Psoas muscle (tissue), 8 donors: ENCODE measurements at places on chromosomes 2 and 18. TPM values are rescaled to one million over a fixed set of nuclear protein-coding genes. Genes with fewer than 3 reads are reported as not detected.

DNA sequence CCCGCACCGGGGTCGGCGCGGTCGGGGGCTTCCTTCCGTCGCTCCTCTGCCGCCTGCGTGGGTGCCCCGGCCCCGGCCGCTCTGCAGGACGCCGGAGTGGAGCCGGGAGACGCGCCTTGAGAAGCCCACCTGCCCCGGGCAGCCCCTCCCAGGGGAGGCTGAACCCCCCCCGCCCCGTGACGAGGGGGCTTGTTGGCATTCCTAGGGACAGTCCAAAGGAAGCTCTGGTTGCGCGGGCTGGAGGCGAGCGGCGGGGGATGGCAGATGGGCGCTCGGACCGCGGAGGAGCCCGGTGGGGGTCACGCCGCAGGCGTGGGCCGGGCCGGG is 133.5 kb upstream of the MGAT5 start:
- DNase-seq, result no peak

GRCh38 chr2:236503100-236503499 is 66.5 kb upstream of the ACKR3 start:
- no peak for DNase-seq

DNA sequence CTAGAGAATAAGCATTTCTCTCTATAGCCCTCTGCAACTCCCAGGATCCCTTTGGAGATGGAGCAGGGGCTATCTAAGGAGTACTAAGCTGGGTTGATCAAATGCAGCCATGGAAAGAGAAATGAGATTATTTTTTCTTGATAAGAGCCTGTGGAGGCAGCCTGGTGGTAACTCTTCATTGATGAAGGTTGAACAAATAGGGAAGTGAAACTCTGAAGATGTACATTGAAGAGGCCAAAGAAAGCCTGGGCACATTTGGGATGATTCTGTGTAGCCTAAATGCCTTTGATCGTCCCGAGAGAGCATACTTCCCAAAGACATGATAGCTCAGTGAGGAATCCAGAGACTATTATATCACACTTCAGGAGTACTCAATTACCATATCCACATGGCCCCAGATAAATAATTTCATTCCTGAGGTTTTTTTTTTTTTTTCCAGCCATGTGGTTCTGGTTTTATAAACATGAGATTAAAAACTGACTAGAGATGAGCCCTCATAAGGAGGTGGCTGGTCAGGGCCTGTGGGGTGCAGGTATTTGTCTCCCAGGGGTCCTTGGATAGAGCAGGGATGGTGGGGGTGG is 192.5 kb downstream of the TPGS2 start:
- no peak for DNase-seq

DNA sequence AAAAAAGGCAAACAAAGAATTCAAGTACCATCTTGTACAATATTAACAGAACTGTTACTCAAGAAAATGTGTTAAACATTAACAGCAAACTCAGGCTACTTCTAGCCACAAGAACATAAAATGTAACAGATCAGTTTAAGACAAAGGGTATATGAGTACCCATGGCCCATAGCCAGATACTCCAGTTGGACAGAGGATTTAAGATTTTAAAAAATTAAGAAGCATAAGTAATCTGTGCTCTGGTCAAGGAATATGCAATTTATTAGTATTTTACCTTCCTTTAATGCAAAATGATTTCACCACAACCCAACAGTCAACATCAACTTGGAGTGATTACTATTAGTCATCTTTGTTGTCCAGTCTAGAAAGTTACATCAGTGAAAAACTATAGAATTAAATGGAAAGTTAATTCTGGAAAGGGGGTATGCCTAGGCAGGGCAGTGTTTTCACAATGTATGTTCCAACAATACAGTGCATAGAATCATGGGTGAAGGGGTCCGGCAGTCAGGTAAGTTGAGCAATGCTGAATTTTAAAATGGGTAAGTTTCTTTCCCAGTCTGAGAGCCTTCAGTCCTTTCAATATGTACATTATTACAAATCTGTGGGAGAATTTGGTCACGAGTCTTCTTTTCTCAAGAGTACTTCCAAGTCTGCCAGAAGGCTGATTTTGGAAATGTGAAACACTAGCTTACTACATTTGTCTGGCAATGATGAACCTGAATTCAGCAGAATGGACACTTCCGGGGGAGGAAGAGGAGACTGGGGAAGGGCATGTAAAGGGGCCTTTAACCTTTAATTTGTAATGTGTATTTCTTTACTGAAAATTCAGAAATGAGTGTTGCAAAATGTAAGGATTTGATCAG is 34.5 kb downstream of the SFT2D3 start:
- DNase-seq, result no peak

GRCh38 chr2:26720322-26721114 is 28.0 kb downstream of the KCNK3 start:
- DNase-seq, result peak; percentile 76

DNA sequence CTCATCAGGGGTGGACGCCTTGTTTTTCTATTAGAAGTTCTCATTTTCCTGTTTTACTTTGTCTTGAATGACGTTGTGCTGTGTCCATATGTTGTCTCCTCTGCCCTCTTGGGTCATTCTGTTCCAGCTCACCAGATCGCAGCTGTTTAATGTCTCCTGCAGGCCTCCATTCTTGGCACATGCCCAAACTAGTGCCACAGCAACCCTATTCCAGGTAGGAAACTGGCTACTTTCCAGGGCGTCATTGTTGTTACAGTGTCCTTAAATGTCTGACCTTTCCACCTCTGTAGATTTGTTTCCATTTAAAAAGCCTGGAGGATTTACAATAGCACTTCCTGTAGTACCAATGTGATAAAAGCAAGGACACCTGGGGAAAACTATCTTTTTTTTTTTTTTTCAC is 500.7 kb downstream of the METTL4 start:
- no peak for DNase-seq

DNA sequence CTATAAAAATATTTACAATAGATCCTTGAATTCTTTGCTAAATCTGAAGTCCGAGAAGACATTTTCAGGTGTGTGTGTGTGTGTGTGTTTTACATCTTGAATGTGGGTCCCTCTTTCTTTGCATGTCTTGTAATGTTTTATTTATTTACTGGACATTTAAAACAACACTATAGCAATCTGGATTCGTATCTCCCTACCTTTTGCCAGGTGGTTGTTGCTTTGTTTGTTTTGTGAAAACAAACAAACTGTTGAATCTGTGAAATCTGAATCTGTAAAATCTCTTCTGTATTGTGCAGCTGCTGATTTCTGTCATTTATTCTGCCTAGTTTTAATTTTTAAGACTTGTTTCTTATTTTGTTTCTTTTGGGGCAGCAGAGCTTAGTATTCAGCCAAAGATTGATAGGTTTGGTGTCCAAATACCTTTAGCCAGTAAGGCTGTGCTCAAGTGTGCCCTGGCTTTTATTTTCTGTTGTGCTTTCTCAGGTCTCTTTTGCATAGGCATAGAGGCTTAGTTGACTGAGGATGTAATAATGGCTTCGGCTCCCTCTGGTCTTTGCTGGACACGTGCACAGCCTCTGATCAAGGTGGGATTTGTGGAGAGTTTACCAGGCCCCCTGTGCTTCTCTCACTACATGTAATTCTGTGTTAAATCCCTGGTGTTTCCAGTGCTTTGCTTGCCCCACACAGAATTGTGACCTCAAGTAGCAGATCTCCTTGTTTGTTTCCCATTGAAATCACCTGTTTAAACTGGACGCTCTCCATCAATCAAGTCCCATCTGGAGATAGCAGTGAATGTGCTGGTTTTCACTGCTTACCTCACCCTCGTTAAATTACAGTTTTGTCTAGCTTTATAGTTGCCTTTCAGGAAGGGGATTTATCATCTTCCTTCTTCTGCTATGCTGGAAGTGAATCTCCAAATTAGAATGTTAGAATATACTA is 71.1 kb downstream of the BIRC6 start:
- DNase-seq, result no peak

- no peak for DNase-seq
Measured at GRCh38 chr18:70293166-70293565, 4.3 kb downstream of the SOCS6 start.

- DNase-seq, result no peak
Measured at GRCh38 chr18:74897971-74898657, 300.4 kb downstream of the ZNF407 start.

DNA sequence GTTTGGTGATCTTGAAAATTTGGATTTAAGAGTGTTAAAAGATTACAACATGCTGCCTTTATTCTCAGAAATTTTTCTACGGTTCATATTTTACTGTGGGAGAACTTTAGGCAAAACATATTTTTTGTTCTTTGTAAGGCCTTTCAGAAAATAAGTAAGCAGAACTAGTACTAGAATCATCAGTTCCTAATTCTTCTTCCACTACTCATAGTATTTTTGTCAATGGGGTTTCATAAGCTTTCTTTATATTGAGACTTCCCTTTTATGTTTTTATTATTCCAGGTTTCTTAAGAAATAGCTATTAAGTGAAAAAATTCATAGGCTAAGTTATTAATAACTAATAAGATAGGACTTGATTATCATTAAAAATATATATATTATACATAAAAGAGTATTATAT is 12.4 kb downstream of the UGGT1 start:
- DNase-seq, result no peak

DNA sequence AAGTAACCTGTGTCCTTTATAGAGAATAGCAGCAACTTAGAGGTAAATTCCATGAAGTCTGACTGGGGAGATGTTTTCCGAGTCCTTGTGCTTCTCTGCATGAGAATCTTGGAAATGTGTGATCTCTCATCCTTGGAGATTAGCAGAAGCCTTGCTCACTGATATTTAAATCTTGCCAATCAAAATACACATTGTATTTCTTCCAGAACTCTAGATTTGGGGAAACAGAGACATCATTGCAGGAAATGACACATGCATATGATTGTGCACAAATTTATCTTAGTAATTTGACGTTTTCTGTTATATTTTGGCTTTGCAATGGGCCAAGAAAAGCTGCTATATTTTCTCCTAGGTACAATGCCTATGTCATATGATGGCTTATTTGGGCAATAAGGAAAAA is 182.6 kb downstream of the ZNF804A start:
- no peak for DNase-seq

GRCh38 chr2:96788442-96789244 is 27.4 kb upstream of the CNNM3 start:
- DNase-seq, result peak; percentile 89

- DNase-seq, result no peak
Measured at GRCh38 chr2:41736105-41736567, 311.7 kb upstream of the PKDCC start.

- no peak for DNase-seq
Measured at GRCh38 chr2:160223560-160223959, 23.5 kb upstream of the ITGB6 start.

DNA sequence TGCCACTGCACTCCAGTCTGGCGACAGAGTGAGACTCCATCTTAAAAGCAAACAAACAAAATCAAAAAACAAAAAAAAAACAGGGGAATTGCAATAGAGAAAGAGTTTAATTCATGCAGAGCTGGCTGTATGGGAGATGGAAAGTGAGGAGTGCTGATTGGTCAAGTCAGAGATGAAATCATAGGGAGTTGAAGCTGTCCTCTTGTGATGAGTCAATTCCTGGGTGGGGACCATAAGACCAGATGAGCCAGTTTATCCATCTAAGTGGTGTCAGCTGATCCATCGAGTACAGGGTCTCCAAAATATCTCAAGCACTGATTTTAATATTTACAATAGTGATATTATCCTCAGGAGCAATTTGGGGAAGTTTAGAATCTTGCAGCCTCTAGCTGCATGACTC is 45.3 kb downstream of the FRZB start:
- no peak for DNase-seq

- DNase-seq, result no peak
Measured at GRCh38 chr2:45409677-45410076, 201.4 kb downstream of the SRBD1 start.

DNA sequence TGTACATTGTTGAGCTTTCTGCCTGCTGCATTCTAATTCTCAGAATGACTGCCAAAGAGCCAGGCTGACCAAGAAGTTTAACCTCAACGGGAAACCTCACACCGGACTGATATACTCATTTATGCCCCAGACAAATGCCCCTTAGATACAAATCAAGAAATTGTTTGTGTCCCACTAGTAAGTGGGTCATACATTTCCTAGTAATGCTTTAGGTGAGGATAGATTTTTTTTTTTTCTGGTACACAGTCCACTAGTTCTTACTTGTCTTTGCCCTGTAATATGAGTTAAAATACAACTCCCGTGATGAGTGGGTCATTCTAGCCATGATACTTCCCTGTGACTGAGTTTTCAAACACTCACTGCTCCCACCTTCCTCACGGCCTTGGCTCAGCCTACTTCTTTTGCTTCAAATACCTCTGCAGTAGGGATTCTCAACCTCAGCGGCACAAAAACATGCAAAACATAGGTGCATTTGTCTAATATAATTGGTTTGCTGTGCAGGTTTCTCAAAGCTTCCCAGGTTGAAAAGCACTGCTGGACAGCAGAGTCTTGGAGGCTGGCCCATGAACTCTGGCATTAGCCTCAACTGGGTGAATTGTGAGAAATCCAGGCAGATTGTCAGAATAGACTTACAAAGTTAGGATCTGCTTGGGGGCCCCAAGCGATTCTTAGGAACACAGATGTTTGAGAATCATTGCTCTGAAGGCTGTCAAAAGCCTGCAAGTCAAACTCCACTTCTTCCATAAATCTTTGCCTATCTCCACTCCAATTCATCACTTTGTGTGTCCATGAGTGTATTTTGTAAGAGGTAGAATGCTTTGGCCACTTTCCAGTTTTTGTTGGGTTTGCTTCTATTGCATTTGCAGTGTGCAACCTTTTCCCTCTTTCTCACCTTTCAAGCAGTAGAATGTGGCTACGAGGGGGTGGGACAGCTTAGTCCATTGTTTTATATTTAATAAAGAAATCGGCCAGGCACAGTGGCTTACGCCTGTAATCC is 35.5 kb downstream of the TGIF1 start:
- DNase-seq, result no peak

DNA sequence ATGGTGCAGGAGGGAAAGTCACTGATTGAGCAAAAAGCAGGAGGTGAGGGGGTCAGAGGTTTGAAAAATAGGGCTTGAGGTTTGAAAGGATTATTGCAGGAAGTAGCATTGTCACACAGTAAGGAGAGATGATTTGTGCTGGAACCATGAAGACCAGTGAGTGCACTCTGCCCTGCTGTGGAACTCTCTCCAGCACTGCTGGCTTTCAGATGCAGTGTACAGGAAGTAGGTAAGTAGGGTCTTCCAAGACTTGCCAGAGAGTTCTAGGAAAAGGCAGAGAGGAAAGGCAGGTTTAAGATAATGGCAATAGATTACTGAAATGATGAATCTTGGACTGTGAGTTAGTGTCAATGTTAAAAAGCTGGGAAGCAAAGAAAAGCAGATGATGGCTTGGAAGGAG is 11.2 kb downstream of the SP110 start:
- no peak for DNase-seq

GRCh38 chr18:43866696-43867095 is 589.4 kb upstream of the SYT4 start:
- DNase-seq, result no peak

DNA sequence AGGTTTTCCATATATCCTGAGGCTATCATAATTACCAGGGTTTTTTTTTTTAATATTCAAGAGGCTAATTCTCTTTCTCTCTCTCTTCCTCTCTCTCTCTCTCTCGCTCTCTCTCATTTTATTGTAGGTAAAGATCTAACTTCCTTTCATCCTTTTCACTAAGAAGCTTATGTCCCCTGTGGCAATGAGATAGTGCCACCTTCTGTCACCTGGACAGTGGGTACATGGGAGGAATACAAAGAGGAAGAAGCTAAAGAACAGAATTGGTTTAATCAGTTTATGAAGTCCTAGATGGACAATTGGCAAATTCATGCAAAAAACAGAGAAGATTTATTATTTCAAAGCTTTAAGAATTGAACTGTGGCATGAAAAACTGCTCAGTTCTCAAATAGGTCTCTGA is 1582.3 kb upstream of the TMEFF2 start:
- DNase-seq, result no peak

The FSHR gene
- total RNA-seq, result not detected

The B3GNT7 gene
- 0.29 TPM for total RNA-seq
